ENCODE measurements at places on chromosomes 1 and 21. TPM values are rescaled to one million over a fixed set of nuclear protein-coding genes. Genes with fewer than 3 reads are reported as not detected.

Gene WNT9A
- 5.0 TPM for polyA plus RNA-seq

Gene ERI3
- polyA plus RNA-seq, result 125 TPM

Gene FHAD1
- 9.1 TPM for polyA plus RNA-seq

Gene GPR3
- polyA plus RNA-seq, result 3.6 TPM

Gene CLIC6
- polyA plus RNA-seq, result 0.19 TPM

Gene AIM2
- polyA plus RNA-seq, result 4.3 TPM

Gene SHISAL2A
- 1.9 TPM for polyA plus RNA-seq

Gene IFNGR2
- 77.7 TPM for polyA plus RNA-seq

Gene AIDA
- 86.8 TPM for polyA plus RNA-seq

Gene CR2
- polyA plus RNA-seq, result 0.21 TPM

Gene MYCL
- 13.2 TPM for polyA plus RNA-seq

Gene NGF
- polyA plus RNA-seq, result 4.3 TPM

Gene PBX1
- polyA plus RNA-seq, result 118 TPM

Gene LCE2B
- not detected for polyA plus RNA-seq

Gene CRYAA
- not detected for polyA plus RNA-seq

Gene NCF2
- 3.1 TPM for polyA plus RNA-seq

Gene CLCC1
- 45.9 TPM for polyA plus RNA-seq

Gene AQP10
- polyA plus RNA-seq, result not detected

Gene PCAT6
- polyA plus RNA-seq, result 6.9 TPM

Gene FAM131C
- polyA plus RNA-seq, result 26.4 TPM

Gene SPATA1
- polyA plus RNA-seq, result 0.90 TPM

Gene TNFAIP8L2
- 3.9 TPM for polyA plus RNA-seq

Gene CCDC27
- 0.26 TPM for polyA plus RNA-seq

Gene S100A2
- 0.40 TPM for polyA plus RNA-seq

Gene GBP7
- 0.14 TPM for polyA plus RNA-seq

Gene AIRE
- 1.1 TPM for polyA plus RNA-seq

Gene ORC1
- polyA plus RNA-seq, result 2.5 TPM
